ENCODE measurements at places on chromosomes 6 and 20.
A peak's percentile ranks its signal among the peaks of the same experiment; 100 is the strongest.

- DNase-seq = no peak
Observed at GRCh38 chr6:83371423-83371822, 59.4 kb downstream of the ME1 start.

DNA sequence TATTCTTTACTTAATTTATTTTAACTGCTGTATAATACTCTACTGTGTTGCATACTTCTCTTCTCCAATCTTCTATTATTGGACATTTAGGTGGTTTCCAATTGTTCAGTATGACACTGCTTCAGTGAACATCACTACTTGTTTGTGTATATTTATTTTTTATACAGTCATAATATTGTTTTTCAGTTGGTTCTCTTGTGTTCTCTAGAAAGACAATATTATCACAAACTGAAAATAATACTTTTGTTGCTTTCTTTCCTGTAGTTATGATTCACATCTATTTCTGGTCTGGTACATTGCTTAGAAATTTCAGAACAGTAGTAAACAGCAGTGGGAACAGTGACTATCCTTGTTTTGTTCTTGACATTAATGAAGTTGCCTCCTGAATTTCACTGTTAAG lies 62.8 kb upstream of the GTSF1L start:
- no peak for DNase-seq

GRCh38 chr20:59662856-59663512 lies 58.6 kb downstream of the PHACTR3 start:
- no peak for DNase-seq

DNA sequence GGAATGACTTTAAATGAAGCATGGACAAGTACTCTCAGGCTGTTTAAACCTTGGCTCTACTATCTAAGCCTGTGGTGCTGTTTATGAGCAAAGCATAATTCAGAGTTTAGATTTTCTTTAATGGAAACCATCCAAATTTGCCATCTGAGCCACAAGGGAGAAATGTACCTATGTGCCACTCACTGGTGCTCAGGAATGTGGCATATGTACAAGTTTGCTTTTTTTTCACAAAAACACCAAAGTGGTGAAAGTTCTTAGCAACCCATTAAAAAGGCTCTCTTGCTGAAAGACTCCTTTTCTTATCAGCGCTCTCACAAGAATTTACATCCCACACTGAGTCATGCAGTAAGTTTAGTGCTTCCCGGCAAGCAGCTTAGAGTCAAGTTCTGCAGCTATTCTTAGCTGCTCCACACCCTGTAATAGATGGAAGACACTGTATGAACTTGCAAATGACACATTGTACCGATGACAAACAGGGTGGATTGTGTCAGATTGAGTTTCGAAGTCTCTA lies 57.3 kb upstream of the MLIP start:
- DNase-seq = no peak

DNA sequence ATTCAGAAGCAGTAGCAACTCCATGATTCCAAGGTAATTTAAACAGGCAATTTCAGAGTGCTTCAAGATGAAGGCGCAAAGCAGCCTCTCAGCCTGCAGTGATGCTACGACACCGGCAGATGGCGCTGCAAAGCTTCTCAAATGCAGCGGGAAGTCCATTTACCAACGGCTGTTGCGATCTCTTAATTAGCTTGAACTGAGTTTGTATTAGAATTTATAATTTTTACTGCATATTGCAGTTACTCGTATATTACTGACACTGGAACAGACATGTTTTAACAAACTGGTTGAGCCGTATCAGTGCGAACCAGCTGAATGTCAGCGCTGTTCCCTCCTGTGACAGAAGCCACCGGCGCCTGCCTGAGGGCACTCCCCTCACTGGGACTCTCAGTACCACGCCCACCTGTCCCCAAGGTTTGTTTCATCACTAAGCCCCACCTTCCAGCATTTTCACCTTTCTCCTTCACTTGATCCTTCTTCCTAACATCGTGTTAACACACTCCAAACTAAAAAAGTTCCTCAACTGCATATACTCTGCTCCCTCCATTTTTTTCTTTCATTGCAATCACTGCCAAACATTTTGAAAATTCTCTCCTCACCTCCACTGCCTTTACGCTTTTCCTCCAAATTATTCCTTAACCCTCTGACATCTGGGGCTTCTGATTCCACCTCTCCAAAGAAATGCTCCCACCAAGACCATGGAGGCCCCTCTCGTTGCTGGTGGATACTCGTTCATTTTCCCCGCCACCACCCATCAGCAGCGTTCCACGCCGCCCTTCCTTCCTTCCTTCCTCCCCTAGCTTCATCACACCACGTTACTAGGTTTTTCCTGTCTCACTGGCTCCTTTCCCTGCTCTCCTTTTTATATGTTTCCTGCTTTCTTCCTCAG lies 14.5 kb downstream of the GNL1 start:
- peak; percentile 69 for DNase-seq

- peak; percentile 12 for DNase-seq
Observed at GRCh38 chr6:46876126-46876525, 45.6 kb downstream of the ADGRF5 start.
